ENCODE measurements at places on chromosomes 12 and 14.

DNA sequence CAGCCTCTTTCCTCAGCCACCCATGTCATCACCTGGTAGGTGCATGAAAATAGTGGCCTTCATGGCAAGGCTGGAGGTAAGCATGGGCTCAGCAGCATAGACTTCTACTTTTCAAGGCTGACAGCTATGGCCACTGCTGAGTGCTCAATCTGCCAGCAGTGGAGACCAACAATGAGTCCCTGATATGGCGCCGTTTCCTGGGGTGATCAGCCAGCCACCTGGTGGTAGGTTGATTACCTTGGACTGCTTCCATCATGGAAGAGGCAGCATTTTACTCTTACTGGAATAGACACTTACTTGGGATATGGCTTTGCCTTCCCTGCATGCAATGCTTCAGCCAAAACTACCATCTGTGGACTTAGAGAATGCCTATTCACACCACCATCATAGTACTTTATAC, 39.5 kb upstream of the USP44 start:
- no peak for DNase-seq

- DNase-seq, result no peak
These were observed 160.7 kb upstream of the TMTC1 start for GRCh38 chr12:29944269-29945000.

DNA sequence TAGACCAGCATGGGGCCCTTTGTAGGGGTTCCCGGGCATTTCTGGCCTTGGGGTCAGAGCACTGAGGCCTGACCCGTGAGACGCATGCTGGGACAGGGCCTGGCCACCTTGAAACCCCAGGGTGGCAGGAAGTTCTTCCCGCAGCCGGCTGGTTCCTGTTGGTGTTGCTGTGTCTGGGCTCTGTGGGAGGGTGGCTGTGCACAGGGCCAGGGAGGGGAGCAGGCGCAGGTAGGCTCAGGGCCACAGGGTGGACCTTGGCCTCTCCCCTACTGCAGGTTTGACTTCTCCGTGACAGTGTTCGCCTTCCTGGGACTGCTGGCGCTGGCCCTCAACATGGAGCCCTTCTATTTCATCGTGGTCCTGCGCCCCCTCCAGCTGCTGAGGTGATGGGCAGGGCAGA, 48.2 kb downstream of the SLC8B1 start:
- no peak for DNase-seq

DNA sequence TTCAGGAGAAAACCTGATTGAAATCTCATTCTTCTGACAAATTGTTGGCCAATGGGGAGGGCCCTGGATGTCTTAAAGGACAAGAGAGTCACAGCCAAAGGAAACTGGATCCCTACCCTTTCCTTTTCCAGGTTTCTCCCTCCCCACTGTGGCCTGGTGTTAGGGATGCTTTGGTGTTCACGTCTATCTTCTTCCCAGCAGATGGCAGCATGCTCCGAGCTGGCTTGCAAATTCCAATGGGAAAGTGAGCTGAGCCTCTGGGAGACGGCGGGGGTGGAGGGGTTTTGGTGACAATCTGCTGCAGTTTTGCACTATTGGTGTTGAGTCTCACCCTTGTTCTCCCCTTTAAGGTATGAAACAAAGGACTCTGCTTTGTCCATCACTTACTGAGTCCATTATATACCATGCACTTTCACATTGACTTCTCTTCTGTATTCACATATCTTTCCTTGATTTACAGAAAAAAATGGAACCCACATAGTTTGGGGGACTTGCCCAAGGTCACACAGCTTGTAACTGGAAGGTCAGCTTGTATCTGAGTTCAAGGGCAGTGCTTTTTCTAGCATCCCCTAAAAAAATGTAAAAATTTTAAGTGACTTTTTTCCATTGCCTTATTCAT, 39.3 kb downstream of the CCDC177 start:
- no peak for DNase-seq

DNA sequence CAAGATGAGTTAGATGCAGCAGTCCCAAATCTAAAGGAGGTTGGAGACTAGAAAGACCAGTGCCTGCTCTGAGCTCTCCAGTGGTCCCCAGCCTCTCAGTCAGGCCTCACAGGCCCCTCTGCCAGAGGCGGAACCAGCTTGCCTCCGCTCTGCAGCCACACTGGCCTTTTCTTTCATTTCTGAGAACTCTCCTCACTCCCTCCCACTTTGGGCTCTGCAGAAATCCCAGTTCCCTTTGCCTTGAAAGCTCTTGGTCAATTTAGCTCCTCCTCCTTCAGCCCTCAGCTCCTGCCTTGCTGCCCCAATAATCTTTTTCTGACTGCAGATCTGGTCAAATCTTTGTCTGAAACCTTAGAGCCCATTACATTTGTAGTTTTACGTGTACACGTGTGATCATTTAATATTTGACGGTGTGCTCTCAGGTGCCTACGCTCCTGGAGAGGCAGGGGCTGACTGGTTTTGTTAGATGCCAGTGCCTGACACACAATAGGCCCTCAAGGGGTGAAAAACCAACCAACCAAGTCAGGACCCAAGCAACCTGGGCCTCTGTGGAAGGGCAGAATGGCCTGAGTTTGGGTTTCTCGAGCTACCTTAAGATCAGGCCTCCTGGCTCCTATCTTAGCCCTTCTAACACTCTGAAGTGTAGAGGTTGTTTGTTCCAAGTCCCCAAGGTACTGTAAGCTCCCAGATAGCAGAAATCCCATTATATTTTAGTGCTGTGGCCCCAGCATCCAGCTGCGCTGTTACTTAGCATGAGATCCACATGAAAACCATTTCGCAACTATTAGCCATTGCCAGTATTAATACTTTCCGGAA, 1.1 kb upstream of the NUDT4 start:
- no peak for DNase-seq

Data from T-helper 2 cell (primary cell).